ENCODE measurements at places on chromosomes 16 and 17.

GRCh38 chr16:52785653-52786052 lies 238.7 kb upstream of the TOX3 start:
- DNase-seq: no peak

DNA sequence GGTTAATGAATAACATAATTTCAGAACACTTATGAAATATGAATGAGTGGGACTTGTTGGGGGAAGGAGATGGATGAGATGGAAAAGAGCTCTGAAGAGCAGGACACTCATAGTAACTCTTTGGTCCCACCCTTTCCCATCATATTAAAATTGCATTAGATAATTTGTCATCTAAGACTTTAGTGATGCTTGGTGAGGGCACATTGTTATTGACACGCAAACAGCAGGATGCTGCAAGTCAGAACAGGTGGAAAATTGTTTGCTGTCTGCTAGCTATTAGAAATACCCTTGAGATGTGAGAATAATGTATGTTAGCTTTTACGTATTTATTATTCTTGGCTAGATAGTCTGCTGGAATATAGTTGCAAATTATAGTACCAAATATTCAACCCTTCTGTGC lies 75.7 kb downstream of the TANC2 start:
- no peak for DNase-seq

DNA sequence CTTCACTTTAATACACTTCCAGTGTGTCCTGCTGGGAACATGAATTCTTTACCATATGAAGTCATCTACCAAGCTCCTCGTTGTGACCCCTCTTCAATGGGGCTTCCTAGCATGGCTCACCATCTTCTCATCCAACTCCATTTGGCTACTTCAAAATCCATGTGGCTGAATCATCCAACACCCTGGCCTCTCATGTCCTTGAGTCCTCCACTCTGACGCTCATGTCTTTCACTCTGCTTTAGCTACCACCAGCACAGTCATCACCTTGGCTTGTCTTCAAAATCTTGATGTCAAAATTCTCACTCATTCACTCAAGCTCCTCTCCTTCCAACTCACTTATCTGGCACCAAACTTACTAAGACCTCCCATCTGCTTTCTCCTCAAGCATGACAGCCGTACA lies 35.8 kb downstream of the AMFR start:
- DNase-seq: no peak

DNA sequence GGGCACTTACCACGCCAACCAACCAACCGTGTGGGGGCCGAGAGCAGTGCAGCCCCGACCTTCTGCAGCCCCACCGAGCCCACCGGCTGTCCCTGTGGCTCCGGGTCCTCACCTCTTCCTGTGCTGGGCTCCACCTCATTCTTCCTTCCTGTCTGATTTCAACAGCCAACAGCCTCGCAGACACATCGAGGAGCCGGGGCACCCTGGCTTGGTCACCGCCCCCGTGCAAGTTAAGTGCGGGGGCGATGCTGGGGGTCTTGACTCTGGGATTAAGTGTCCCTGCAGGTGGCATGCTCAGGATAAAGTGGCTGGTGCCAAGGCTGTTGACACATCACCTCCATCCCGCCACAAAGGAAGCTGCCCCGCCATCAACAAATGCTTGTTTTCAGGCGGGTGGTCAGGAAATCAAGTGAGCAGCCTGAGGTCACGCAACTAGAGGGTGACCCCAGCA lies at the start of gene NLRC3:
NLRC3 (minus strand) TSS at position 102 of the 451 bp plus-strand sequence. CDS start 12,367 bp downstream, outside the sequence.
- DNase-seq: peak; percentile 65

DNA sequence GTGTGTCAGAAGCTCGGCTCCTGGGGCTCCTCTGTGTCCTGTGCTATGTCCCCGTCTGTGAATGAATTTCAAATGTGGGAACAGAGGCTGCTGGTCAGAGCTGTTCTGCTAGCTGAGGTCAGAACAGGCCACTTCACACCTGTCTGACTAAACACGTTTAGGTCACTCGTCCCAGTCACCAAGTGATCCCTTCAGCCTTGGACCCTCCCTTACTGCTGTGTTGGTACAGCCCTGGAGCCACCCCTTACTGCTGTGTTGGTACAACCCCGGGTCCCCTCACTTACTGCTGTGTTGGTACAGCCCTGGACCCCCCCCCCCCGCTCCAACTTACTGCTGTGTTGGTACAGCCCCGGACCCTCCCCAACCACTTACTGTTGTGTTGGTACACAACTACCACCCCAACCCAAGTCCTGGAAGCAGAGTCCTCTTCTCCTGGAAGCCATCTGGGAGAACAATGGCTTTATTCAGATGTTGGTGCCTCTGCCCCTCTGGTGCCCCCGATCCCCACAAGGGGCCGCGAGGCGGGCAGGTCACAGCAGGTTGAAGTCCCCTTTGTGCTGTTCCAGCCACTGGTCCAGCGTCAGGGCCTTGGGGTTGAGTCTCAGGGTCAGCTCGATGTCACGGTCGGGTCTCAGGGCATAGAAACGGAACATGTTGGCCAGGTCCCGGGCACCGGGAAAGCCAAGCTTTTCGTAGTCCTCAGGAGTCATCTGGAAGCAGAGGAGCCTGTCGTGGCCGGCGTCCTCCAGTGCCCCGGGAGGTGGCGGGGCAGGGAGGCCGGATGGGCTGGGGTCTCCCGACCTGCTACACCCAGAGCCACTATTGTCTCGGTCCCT lies 13.0 kb downstream of the NMRAL1 start:
- no peak for DNase-seq

- DNase-seq: peak; percentile 49
Measured at GRCh38 chr17:17088541-17089525, 46.6 kb downstream of the MPRIP start.

- no peak for DNase-seq
Measured at GRCh38 chr17:14793237-14793636, 471.9 kb downstream of the PMP22 start.
